ENCODE measurements at places on chromosomes 2 and 18.

- no peak for DNase-seq
Measured at GRCh38 chr2:53913721-53914120, 54.0 kb upstream of the GPR75 start.

- no peak for DNase-seq
Measured at GRCh38 chr2:152467677-152468410, 132.9 kb downstream of the FMNL2 start.

DNA sequence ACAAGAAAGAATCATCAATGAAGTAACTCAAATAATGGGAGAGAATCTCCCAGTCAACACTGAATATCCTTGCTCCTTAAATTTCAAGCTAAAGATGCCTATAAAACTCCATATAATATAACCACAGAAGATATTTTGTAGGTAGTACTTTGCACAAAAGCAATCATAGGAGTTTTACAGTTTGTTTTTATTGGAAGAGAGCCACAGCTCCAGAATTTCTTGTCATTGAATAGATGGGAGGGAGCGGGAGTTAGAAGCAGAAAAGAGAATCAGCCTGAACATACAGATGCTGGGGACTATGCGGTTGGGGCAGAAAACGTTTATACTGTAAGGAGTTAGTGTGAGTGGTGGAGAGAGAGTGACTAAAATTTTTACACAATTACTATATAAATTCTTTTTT lies 18.3 kb upstream of the SMAD4 start:
- DNase-seq = no peak

- DNase-seq = no peak
Measured at GRCh38 chr2:47497843-47498460, 95.0 kb downstream of the MSH2 start.

DNA sequence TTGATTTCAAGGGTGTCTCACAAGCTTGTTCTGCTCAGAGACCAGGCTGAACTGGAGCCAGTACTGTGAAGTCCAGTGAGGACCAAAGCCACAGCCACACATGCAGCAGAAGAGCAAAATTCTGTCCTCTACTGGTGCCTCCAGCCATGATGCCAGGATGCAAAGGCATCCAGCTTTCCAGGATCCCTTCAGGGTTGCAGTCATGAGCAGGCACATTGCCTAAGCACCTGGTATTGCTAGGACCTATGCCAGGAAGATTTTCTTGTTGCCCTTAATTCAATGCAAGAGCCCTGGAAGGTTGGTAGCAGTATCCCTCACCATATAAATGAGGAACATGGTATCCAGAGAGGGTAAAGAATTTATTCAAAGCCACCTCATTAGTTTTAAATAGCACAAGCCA lies 78.9 kb upstream of the CYRIA start:
- DNase-seq = no peak
